RCC 7860 (cell line): ENCODE measurements at places on chromosomes 3 and 15.
A peak's percentile ranks its signal among the peaks of the same experiment; 100 is the strongest.

- no peak for DNase-seq
Observed at GRCh38 chr3:179410999-179411398, 40.3 kb downstream of the GNB4 start.

DNA sequence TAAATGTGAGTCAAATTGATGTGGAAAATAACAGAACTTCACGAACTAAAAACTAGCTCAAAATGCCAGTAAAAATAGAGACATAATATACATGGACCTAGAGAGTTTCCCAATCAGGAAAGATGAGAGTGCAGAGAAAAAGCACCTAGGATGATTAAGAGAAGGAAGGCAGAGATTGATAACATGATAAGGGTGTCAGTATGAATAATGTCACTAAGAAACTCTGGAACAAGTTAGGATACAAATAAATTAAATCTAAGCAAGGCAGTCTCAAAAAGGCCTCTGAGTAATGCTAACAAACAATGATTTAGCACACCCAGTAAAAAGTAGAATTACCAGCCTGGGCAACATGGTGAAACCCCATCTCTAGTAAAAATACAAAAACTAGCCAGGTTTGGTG is 304.7 kb upstream of the DPPA4 start:
- DNase-seq: peak; percentile 22

DNA sequence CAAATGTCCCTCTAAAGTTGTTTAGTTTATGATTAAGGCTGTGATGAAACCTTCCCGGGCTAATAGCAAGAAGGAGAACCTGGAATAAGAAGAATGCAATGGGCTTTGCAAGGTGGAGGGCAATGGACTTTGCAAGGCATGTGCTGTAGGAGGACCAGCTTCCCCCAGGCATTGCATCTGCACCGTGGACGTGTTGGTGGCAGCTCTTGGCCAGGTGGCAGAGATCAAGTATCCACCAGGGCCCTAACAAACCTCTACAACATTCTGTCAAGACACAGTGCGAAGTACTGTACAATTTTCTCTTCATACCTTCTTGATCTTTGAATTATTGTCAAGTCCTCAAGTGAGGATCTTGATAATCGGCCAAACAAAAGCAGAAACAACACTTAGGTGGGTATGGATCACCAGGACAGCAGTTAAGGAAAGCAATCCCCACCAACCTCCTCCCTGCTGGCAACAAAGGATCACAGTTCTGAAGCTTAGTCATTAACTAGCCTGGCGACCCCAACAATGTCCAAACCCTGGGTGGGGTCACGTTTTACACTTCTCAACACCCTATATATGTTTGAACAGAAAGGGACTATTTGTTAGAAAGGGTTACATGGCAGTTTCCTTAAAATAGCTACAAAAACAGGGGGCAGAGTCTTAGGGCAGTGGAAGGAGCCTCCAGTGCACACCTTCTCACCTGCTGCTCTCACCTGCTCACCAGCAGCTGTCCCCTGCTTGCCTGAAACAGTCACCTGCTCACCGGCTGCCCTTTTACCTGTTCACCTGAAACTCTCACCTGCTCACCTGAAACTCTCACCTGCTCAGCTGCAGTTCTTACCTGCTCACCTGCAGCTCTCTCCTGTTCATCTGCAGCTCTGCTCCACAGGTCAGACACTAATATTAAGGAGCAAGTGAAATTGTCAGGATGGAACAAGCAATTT is 137.9 kb upstream of the LIPC start:
- no peak for DNase-seq

DNA sequence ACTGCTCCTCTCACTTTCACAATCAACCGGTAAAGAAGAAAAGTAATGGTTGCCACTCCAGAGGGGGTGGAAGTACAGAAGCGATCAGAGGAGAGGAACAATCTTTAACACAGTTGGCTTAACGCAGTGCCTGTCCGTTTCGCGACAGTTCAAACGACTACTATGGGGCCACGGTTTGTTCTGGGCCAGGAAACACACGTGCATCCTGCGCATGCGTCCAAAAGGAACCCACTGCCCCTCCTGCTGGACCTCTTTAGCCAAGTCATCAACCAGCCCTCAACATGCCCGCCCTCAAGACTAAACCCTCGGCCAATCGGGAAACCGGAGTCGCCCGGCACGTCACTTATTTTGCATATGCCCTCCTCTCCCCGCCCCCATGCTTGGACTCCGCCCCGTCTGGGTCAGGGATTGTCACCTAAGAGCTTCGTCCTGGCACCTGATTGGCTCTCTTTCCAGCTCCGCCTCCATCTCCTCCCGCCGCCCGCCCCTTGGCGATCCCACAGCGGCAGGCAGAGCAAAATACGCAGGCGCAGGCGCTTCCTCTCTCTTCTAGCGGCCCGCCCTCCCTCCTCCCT is 345 bp upstream of the CDV3 start:
- DNase-seq: peak; percentile 100

DNA sequence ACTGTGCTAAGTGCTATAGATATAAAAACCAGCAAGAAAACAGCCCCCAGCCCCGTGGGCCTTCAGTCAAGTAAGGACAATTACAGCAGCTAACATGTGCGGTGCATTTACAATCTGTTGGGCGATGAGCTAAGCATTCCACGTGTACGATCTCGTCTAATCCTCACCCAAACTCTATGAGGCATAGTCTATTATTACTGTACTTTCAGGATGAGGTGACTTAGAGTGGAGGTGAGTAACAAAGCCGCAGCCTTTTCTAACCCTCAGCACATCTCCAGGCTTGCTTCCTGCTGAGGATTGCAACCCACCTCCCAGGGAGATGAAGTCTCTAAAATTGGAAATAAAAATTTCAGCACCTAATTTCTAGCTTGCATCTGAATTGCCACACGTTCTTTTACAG is 53.2 kb upstream of the MCF2L2 start:
- DNase-seq: peak; percentile 64

DNA sequence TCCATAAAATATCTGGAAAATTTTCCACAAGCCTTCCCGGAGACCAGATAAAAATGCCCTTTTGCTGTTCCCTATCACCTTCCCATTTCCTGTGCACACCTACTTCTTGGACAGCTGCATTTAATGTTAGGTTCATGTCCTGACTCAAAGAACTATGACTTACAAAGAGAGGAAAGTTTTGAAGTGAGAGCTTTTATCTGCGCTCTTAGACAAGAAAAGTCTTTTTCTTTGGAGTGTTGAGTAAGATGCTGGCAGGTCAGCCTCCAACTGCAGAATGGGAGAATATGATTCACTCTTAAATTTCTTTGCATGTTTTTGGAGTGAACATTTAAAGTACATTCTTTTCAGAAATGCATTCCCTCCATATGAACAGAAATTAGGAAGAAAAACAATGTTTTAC is 147.3 kb upstream of the DPH6 start:
- DNase-seq: no peak

DNA sequence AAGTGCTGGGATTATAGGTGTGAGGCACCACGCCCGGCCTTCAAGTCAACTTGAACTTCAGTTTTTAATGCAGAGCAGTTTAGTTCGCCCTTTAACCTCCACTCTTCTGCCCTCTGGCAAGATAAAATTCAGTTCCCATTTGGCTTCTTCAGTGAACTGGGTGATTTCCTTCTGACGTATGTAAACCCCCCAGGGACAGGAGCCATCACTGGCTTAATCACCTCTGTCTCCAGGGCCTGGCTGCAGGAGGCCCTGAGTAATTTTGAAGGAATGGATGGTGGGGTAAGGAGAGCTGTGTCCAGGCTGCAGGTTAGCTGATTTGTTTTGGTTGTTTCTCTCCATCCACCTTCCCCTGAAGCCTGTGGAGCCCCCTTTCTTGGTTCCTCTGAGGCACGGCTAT is 11.9 kb downstream of the MCM2 start:
- no peak for DNase-seq

- DNase-seq: no peak
Observed at GRCh38 chr3:24457719-24458118, 36.9 kb downstream of the THRB start.

- DNase-seq: no peak
Observed at GRCh38 chr3:166011771-166012170, 174.5 kb upstream of the BCHE start.

DNA sequence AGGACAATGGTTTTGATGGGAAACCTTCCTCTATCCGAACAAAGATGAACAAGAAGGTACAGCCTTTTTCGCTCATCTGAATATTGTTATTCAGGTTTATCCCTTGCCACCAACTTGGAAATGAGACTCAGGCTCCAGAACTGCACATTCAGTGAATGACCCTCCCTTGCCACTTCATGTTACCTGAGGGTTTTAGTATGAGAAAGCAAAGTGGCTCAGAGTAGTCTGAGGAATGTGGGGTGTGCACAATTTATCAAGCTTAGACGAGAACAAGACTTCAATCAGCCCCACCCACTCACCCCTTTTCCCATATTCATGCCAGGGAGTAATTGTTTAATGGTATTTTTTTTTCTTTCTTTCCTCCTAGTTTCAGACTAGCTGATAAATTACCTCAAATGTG is 265.3 kb upstream of the POU1F1 start:
- no peak for DNase-seq

DNA sequence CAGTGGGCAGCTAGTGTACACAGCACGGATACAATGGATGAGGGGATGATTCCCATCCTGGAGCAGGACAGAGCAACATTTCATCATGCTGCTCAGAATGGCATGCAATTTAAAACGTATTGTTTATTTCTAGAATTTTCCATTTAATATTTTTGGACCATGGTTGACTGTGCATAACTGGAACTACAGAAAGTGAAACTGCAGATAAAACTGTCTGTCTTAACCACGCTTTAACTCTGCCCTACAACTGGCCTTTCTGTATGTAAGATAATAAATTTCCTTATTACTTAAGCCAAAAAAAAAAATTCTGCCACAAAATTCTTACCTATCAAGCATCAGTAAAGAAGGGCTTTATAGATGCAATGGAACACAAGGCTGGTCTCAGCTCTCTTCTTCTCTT is 33.4 kb downstream of the AP3S2 start:
- DNase-seq: no peak

- no peak for DNase-seq
Observed at GRCh38 chr3:168051531-168052471, 43.9 kb downstream of the GOLIM4 start.

- no peak for DNase-seq
Observed at GRCh38 chr15:81937189-81937588, 108.6 kb downstream of the MEX3B start.

- DNase-seq: no peak
Observed at GRCh38 chr15:60221356-60221755, 176.4 kb downstream of the ANXA2 start.

DNA sequence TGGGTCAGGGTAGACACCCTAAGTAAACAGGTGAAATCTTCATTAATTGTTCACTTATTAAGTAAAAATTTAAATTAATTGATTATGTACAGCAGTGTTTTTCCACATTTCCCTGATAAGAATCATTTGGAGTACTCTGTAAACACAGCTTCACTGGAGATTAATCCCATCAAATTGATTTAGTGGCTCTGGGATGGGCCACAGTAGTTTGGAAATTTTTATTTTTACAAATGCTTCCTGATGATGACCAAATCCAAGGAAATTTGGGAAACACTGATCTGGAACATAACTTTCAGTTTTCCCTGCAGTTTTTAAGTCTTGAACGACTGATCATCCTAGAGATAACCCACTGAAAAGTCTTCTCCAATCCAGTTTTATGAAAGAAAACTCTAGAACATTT is 18.8 kb upstream of the RPLP1 start:
- no peak for DNase-seq

DNA sequence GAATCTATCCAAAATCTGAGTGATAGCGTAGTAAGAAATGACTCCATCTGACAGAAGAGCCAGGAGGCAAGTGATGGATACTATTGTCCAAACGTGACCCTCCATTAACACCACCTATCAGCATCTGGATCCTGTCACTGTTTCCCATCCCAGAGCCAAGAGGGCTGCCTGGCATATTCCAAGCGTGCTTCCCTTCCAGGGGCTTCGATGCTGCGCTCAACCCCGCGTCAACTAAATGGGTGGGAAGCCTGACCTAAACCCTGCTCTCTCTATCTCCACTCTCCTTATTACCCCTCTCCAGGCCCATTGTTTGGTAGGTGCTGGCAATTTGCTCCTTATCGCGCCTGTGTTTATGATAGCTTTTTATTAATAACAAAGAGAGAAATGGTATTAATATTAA is 83.2 kb downstream of the NR2F2 start:
- DNase-seq: no peak

- DNase-seq: no peak
Observed at GRCh38 chr3:38361496-38361895, 14.9 kb downstream of the XYLB start.

DNA sequence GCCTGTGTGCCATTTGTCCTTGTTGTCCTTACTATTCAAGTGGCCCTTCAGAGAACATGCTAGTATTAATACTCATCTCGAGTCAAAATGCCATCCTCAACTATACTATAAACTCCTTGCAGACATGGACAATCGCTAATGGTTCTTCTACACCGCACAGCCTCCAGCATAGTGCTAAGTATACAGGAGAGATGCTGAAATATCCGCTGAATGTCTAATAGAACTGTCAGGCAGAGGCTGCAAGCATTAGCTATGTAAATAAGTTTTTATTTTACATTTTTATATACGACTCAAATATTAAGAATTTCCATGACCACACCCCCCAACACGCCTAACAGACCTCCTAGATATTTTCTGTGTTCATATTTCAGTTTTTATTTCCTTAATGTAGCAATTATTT is 39.4 kb downstream of the AAGAB start:
- DNase-seq: no peak

DNA sequence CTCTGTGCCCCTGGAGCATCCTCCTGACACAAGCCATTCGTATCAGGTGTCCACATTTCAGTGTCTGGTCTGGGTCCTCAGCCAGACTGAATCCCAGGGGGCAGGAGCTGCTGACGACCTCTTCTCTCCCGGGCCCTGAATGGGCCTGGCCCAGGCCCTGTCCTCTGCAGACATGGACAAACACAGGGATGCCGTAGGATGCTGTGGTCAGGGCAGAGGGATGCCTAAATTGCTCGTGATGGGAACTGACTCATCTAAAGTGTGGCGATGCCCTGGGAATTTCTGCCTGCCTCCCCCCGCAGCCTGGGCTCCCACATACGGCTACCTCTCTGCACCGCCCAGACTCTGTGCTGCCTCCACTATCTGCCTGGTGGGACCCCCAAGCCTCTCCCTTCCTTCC is 58.5 kb upstream of the CTSH start:
- DNase-seq: peak; percentile 30

DNA sequence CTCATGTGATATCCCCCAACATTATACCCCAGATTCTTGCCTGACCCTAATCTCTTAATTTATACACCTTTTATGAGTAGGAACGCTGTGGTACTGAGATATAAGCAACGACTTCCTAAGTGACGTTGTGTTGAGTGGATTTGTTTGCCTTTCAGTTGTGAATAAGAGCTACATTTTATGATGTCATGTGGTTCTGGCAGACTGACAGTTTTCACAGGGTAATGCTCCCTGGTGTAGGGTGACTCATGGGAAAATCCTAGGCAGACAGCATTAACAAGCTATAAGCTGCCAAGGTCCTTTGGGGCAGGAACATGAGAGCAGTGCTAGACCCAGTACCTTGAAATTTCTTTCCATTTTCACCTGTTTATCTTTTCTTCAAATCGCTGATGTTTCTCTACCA is 11.2 kb downstream of the C3orf52 start:
- DNase-seq: peak; percentile 96

DNA sequence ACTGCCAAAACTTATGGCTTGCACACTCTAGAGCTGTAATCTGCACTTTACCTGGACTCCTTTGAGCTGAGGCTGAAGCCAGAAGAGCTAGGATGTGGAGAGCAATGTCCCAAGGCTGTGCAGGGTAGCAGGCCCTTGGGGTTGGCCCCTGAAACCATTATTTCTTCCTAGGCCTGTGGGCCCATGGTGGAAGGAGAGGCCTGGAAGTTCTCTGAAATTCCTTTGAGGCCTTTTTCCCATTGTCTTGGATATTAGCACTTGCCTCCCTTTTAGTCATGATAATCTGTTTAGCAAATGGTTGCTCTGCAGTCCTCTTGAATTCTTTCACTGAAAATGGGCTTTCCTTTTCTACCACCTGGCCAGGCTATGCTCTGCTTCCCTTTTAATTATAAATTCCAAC is 102.0 kb upstream of the SGO1 start:
- no peak for DNase-seq
